ENCODE measurements at places on chromosomes 5 and 9.

DNA sequence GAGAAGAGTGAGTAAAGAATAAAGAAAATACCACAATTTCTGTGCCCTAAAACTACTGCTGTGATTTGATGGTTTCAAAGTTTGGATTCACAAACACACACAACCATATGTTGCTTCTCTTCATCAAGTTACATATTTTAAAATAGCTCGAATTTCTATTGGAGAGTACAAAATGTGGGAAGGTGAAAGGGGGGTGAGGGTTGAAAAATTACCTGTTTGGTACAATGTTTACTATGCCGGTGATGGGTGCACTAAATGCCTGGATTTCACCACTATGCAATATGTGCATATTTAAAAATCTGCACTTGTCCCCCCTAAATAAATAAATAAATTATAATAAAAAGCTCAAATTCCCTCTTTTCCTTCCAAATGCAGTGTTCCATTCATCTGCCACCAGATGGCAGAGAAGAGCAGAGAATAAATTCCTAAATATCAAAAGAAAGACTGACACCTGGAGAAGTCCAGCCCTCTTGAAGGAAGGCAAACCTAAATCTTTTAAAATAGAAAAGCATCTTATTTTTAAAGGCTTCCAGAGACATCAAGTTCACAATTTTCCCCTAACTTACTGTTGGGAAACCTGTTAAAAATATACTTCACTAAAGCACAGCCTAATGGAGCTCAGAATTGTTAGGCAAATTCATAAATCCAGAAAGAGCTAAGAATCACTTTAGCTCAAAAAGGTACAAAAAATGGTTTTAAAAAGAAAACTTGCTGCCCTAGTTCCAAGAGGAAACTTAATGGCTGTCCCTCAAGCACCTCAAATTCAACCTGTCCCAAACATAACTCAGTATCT lies 24.8 kb upstream of the HNRNPA0 start:
- DNase-seq = no peak

GRCh38 chr5:138724470-138725146 lies 28.6 kb upstream of the CTNNA1 start:
- DNase-seq = no peak

GRCh38 chr5:125202871-125203438 lies 456.5 kb upstream of the ZNF608 start:
- DNase-seq = no peak

GRCh38 chr5:92527311-92528078 lies 1053.5 kb downstream of the NR2F1-AS1 start:
- no peak for DNase-seq

DNA sequence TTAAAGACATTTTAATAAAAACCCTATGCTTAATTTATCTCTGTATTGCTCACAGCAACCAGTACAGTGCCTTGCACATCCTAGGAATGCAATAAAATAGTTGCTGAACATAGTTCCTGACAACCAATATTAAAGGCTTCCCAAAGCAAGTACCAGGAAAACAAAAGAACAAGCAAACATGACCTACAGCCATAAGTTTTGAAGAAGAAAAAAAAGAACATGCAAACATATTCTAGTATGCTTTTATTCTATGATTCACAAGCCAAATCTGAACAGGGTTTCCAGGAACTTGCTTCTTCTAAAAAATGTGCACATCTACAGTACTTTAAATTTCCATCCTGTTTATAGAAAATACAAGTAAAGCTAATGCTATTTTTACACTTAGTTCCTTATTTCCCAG lies 4.5 kb downstream of the CEMIP2 start:
- no peak for DNase-seq

GRCh38 chr9:114065304-114065703 lies 12.8 kb downstream of the AMBP start:
- no peak for DNase-seq

DNA sequence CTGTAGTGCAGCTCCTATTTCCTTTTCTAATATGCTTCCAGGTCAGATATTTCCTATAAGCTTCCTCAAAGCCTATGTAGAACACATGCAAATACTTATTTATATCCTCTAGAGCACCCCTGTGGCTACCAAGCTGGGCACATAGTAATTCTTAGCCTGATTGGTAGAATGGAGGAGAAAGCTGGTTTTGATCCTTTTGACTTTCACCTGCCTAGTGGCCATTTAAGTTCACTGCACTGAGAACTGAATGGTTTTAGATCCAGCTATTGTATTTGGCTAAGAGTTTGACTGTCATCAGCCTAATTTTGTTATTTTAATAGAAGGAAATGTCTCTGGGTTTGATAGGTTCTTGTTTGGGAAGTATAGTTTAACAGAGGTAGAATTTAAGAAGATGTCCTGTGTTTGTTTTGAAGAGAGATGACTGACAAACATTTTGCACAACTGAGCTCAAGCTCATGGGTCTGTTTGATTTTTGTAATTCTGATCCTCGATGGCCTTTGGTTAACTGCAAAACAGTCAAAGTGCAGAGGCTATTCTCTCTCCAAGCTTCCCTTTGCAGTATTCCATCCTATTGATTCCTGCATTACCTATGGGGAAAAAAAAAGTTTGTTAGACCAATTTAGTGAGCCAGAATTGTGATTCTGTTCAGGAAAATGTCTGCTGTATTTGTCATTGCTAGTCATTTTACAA lies 85.4 kb downstream of the KCNN2 start:
- DNase-seq = no peak

GRCh38 chr5:45680950-45681349 lies 15.2 kb downstream of the HCN1 start:
- no peak for DNase-seq

- no peak for DNase-seq
Observed at GRCh38 chr9:90343991-90344390, 298.6 kb downstream of the DIRAS2 start.

DNA sequence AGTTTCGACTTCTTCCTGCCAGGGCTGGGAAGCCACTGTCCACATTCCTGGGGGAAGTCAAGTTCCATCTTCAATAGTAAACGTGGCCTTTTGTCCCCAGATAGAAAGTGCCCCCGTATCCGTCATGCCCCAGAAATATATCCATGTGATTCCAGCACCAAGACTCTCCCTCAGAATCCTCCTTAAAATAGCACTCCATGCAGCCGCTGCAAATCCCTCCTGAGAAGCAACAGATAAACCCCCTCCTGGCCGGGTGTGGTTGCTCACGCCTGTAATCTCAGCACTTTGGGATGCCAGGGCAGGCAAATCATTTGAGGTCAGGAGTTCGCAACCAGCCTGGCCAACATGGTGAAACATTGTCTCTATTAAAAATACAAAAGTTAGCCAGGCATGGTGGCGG lies 126.1 kb downstream of the OLFM1 start:
- no peak for DNase-seq

- DNase-seq = peak; percentile 95
Observed at GRCh38 chr5:53031695-53032096, 42.5 kb downstream of the ITGA2 start.

GRCh38 chr5:158591301-158591863 lies 508.3 kb downstream of the EBF1 start:
- DNase-seq = no peak

DNA sequence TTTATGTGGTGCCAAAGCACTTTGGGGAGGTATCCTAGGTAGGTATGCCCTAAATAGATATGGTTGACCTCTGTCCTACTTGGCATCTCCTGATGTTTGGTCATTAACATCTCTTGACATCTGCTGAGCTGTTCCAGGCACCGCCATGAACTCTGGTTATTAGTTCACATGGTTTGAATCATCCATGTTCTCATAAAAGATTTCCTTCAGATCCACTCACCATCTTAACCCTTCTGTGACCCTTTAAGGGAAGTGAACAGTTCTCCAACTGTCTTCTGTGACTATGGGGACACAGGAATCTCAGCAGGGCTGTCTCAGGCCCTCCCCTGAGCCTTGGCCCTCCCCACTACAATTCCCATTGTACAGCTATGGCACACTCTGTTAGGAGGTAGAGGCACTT lies 167.7 kb downstream of the CDH6 start:
- no peak for DNase-seq

DNA sequence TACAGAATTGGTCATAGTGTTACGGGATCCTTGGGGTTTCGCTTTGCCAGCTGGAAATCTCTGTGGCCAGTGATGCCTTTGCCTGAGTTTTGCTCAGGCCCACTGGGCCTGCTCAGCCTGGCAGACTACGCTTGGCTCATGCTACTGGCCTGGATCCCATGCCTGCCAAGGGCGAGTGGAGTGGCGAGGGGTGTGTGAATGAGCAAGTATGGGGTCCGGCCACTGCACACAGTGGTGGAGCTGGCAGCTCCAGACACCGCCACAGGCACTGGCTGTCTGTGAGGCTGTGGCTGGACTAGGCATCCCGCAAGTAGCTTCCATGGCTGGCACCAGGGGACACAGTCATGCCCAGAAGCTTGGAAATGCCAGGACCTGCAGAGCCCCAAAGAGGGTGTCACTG lies 240.3 kb downstream of the ARRDC3 start:
- DNase-seq = no peak

- DNase-seq = no peak
Observed at GRCh38 chr5:97525780-97526179, 342.7 kb upstream of the RIOK2 start.

- peak; percentile 20 for DNase-seq
Observed at GRCh38 chr9:87657190-87657589, 68.7 kb upstream of the CTSL start.

DNA sequence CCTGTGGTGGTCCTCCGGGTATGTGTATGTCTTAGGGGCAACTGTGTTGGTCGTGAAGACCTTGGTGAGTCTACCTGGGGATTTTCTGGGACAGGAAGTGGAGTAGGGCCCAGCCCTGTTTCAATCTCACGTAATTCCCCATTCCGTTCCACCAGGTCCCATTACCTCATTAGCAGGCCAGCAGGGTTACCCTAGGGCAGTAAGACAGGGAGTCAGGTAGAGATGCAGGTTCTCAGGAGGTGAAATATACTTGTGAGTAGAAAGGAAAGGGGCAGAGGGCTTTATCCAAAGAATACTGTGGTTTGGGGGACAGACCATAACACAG lies 56.5 kb downstream of the MACROH2A1 start:
- DNase-seq = no peak

DNA sequence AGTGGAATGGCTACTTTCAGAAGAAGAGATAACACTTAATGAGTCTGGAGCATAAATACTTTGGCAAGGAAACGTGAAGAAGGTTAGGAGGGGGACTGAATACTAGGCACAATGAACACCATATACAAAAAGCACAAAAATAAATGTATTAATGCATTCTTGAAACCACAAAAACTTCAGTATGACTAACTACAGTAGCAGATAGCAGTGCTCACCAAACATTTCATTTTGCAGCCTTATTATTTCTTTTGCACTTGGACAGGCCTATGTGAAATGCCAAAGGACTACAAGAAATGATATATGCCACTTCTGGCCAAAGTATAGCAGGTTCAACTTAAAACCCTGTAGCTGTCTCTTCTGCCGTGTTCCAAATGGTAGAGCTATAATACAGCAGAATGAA lies 26.3 kb downstream of the UBQLN1 start:
- no peak for DNase-seq

DNA sequence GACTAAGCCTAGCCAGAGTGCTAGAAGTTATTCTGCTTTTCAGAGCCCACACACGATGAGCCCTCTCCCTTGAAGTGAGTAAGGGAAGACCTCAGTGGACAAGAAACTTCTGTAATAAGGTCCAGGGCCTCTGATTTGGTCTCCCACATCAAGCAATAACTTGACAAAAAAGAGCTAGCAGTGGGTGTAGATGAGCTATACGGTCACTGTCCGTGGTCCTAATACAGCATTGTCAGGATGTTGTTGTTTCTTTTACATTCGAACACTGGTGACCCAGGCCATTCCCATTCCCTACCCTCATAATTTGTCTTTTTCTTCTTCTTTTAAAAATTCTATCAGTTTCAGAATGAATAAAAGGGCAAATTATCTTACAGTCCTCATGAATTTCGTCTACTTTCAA lies 5.2 kb downstream of the PCSK1 start:
- DNase-seq = no peak

DNA sequence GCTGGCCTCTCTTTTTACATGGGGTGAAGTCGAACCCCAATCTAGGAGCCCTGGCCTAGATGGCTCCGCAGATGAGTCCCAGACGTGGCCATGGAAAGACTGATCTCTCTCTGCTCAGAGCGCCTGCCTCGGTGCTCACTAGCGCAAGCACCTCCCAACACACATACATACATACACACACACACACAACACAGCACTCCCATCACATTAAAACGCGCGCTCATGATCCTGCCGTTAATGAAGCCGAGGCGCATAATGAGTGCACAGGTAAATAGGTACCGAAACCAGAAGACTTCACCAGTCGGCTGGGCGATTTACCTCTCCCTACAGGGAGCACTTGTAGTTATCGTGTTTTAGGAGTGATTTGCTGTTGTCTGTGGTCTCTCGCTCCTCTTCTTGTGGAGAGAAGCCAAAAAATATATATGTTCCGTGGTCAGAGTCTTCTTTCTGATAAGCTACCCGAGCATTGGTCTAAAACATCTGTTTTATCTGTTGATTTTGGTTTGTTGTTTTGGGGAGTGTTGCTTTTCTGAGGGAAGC lies 207.7 kb downstream of the MEF2C start:
- no peak for DNase-seq

GRCh38 chr9:125444956-125445506 lies 183.4 kb downstream of the GAPVD1 start:
- DNase-seq = no peak

GRCh38 chr5:135497971-135498636 lies 37.7 kb downstream of the NEUROG1 start:
- no peak for DNase-seq

- DNase-seq = no peak
Observed at GRCh38 chr5:115844321-115844817, 2.6 kb downstream of the AP3S1 start.

DNA sequence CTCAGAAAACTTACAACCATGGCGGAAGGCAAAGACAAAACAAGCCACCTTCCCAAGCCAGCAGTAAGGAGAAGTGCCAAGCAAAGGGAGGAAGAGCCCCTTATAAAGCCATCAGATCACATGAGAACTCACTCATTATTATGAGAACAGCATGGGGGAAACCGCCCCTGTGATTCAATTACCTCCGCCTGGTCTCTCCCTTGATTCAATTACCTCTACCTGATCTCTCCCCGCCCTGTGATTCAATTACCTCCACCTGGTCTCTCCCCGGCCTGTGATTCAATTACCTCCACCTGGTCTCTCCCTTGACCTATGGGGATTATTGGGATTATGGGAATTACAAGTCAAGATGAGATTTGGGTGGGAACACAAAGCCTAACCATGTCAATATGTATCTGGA lies 467.3 kb upstream of the FTMT start:
- DNase-seq = no peak

DNA sequence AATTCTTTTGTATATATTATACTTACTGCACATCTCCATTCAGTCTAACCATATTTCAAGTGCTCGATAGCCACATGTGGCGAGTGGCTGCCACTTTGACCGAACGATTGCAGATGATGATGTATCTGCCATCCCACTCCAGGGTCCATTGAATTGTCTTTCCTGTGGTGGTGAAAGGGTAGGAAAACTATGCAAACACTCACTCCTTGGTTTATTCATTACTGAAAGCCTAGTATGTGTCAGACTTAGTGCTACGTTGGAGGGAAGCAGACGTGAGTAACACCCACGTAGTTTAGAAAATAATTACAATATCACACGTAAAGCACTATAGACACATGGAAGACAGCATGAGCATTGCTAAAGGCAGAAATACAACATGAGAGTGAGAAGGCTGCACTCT lies 353.7 kb downstream of the CSNK1G3 start:
- DNase-seq = no peak

Measured in non-pigmented ciliary epithelial cell (primary cell).